ENCODE measurements at places on chromosomes 6 and 20.

DNA sequence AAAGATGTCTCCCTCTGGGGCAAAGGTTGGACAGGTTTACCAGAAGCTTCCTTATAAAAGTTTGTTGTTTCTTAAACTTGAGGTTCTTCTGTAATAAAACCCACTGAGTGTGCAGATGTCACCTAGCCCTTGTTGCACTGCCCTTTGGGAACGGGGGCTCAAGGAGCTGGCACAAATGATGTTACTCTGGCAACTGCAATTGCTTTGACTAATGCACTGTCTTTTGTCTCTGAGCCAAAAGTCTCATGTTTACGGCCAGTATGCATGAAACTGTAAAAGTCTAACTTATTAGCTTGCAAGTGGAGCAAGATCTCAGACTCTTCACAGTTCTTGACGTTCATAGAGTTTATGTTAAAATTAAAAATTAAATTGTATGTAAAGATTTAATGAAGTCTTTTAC lies 655.7 kb downstream of the EPHA7 start:
- no peak for DNase-seq

DNA sequence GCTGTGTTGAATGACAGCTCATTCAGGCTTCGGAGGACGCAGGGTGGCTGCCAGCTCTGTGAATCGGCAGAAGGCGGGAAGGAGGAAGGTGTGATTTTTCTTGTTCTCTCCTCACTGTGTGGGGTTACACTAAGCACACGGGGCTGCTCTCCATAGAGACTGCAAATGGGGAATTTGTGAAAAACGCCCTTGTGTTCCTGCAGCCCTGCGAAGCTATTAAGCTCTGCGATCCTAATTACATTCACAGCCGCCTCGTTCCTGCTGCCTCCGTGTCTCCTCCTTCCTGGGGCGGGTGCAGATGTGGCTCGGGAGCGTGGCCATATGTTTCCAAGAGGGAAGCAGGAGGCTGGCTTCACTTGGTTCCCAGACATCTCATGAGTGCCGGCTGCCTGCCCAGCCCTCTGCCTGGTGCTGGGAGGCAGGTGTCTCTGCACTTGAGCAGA lies 124.0 kb downstream of the TOX2 start:
- peak; percentile 89 for DNase-seq

GRCh38 chr6:88698661-88699060 lies 264.8 kb downstream of the RNGTT start:
- no peak for DNase-seq

DNA sequence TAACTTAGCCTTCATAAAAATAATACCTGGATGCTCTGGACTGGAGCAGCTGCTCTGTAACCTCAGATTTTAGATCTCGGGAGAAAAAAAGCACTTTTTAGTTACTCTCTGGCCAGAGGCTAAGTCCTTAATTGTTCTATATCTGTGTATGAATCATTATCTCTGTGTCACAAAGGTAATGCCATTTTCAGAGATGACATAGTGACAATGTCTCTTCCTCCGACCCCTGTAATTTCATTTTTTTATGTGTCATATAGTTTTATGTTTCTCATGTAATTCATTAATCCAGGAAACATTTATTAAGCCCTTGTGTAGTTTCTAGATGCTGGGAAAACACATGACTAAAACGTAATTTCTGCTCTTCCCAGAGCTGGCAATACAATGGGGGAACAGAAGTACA lies 55.6 kb downstream of the SENP6 start:
- no peak for DNase-seq

DNA sequence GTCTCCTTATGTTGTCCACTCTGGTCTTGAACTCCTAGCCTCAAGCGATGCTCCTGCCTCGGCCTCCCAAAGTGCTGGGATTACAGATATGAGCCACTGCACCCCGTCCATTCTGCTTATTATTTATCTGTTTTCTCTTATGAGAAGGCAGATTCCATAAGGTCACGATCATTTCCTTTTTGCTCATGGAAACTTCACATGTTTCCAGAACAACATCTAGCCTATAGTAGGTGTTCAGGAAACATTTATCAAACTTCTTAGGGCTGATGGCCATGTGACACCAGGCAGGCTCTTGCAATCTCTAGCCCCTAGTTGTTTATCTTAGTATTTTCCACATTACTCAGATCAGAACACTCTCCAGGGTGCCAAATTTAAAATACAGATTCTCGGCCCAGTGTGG lies 61.2 kb downstream of the ZFP64 start:
- no peak for DNase-seq

- DNase-seq = no peak
These were observed 404.5 kb downstream of the SYNE1 start for GRCh38 chr6:152232501-152233151.

GRCh38 chr6:37480118-37480736 lies 19.5 kb downstream of the CCDC167 start:
- DNase-seq = no peak

- DNase-seq = no peak
These were observed 169.5 kb downstream of the OTOR start for GRCh38 chr20:16917636-16918035.

Data from NCI-H187 (cell line).